Renal cortical epithelial cell (primary cell): ENCODE measurements at places on chromosomes 12 and 14.

GRCh38 chr12:98698603-98699463 is 53.7 kb downstream of the APAF1 start:
- peak; percentile 69 for DNase-seq

- no peak for DNase-seq
Observed at GRCh38 chr12:88921890-88922532, 341.7 kb upstream of the KITLG start.

DNA sequence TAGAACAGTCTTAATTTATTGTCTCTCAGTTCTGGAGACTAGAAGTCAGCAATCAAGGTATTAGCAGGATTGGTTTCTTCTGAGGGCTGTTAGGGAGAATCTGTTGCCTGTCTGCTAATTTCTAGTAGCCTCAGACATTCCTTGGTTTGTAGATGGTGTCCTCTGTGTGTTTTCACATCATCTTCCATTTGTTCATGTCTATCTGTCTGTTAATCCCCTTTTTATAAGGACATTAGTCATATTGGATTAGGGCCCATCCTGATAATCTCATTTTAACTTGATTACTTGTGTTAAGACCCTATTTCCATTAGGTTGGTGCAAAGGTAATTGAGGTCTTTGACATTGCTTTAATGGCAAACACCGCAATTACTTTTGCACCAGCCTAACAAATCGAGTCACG is 34.3 kb downstream of the TBC1D15 start:
- DNase-seq = no peak

DNA sequence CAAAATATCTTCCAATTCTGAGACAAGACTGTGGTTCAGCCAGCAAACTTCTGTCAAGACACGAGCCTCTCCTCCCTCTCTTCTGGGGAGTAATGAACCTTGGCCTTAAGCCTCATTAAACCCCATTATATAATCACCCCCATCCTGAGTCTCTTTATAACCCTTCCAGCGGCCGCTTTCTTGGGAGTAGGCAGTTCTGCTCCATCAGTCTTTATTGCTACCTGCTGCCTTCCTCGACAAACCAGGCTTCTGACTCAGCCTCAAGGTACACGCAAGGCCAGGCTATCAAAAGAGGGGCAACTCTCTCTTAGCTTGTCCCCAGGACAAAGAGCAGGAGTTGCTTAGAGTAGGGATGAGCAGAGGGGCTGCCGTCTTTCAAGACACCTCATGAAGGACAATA is 300.8 kb upstream of the NOS1 start:
- peak; percentile 71 for DNase-seq

GRCh38 chr14:22837750-22838538 is 1.6 kb downstream of the MMP14 start:
- no peak for DNase-seq

- DNase-seq = no peak
Observed at GRCh38 chr14:100802766-100803165, 23.2 kb upstream of the MEG3 start.

GRCh38 chr12:93256256-93256969 is 121.3 kb upstream of the NUDT4 start:
- no peak for DNase-seq
